ENCODE measurements at places on chromosomes 2 and 18. TPM values are rescaled to one million over a fixed set of nuclear protein-coding genes. Genes with fewer than 3 reads are reported as not detected.

GRCh38 chr18:56067214-56067894, 479.4 kb upstream of the TCF4 start:
- H3K27me3 ChIP-seq = no peaks in the 10 kb centered on the region
- no peak for DNase-seq
- no peak overlapping the region for H3K27ac ChIP-seq
- no peaks in the 10 kb centered on the region for H3K4me1 ChIP-seq

GRCh38 chr2:33903701-33904100, 304.6 kb upstream of the FAM98A start:
- H3K4me1 ChIP-seq = no peaks in the 10 kb centered on the region
- H3K4me3 ChIP-seq = no peak overlapping the region
- no peaks in the 10 kb centered on the region for H3K36me3 ChIP-seq
- no peak overlapping the region for H3K27ac ChIP-seq
- H3K27me3 ChIP-seq = no peaks in the 10 kb centered on the region

- H3K36me3 ChIP-seq = no peaks in the 10 kb centered on the region
- H3K4me3 ChIP-seq = no peak overlapping the region
- H3K27me3 ChIP-seq = no peaks in the 10 kb centered on the region
- H3K4me1 ChIP-seq = no peaks in the 10 kb centered on the region
- DNase-seq = no peak
Measured at GRCh38 chr2:240768216-240768615, 51.8 kb downstream of the KIF1A start.

- H3K27ac ChIP-seq = no peak overlapping the region
- no peak overlapping the region for H3K4me3 ChIP-seq
- no peaks in the 10 kb centered on the region for H3K36me3 ChIP-seq
- H3K4me1 ChIP-seq = no peaks in the 10 kb centered on the region
Measured at GRCh38 chr18:36856815-36857214, 27.9 kb downstream of the KIAA1328 start.

GRCh38 chr2:151305129-151305691, 15.7 kb upstream of the NMI start:
- no peak overlapping the region for H3K27ac ChIP-seq
- no peak for DNase-seq
- H3K36me3 ChIP-seq = no peaks in the 10 kb centered on the region
- H3K4me3 ChIP-seq = no peak overlapping the region
- no peaks in the 10 kb centered on the region for H3K27me3 ChIP-seq
- H3K4me1 ChIP-seq = no peaks in the 10 kb centered on the region

DNA sequence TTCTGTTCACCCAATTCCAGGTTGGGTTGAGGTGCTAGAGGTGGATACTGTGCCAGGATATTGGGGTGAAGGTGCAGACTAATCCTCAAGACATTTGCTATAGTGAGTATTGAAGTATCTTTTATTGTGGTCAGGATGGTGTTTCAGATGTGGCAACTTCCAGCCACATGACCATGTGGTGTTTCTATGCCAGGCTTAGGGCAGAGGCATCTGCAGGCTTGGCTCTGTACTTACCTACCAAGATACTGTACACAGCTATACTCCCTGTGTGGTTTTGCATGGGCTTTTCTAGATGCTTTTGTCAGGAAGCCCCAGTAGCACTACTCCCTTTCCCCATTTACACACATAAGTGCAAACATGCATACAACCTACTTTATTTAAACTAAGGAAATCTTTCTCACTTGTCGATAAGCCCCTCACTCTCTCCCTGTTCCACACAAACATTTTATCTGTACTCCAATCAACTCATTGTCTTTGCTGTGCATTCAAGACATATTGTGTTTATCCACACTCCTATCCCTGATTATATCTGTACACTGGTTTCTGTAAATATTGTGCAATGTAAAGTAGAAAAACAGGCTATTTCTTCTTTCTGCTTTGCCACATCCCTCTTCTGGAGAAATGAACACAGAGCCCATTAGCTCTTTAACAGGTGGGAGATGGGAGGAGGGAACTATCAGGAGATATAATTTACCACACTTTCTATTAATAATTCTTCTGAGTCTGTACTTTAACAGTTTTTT, 12.3 kb downstream of the ARL6IP6 start:
- H3K27me3 ChIP-seq = no peaks in the 10 kb centered on the region
- H3K4me1 ChIP-seq = peaks cover 24% of the 10 kb centered on the region
- no peaks in the 10 kb centered on the region for H3K36me3 ChIP-seq
- H3K4me3 ChIP-seq = no peak overlapping the region
- no peak overlapping the region for H3K27ac ChIP-seq

CFC1 gene
- not detected for total RNA-seq

GRCh38 chr18:8332286-8332685, 277.0 kb upstream of the RAB12 start:
- DNase-seq = no peak
- H3K4me1 ChIP-seq = no peaks in the 10 kb centered on the region
- no peak overlapping the region for H3K4me3 ChIP-seq
- H3K27me3 ChIP-seq = no peaks in the 10 kb centered on the region
- no peaks in the 10 kb centered on the region for H3K36me3 ChIP-seq
- no peak overlapping the region for H3K27ac ChIP-seq

Data from CD8-positive, alpha-beta memory T cell (primary cell).